Smooth muscle cell of bladder (primary cell): ENCODE measurements at places on chromosomes 12 and 14. TPM values are rescaled to one million over a fixed set of nuclear protein-coding genes. Genes with fewer than 3 reads are reported as not detected.

Gene RNF41
- total RNA-seq = 165 and 169 TPM in 2 replicates

Gene CD4
- 0.28 and 0.43 TPM in 2 replicates for total RNA-seq

Gene TSPAN9
- 22.0 and 23.3 TPM in 2 replicates for total RNA-seq

Gene KERA
- not detected in 2 replicates for total RNA-seq

Gene TSPAN8
- total RNA-seq = 0.43 and 4.0 TPM in 2 replicates

Gene DEPDC4
- total RNA-seq = 0.55 and 0.71 TPM in 2 replicates

Gene FAM181A
- not detected in 2 replicates for total RNA-seq

Gene ATL1
- total RNA-seq = 3.0 and 7.0 TPM in 2 replicates

Gene SOX5
- total RNA-seq = 6.1 and 8.0 TPM in 2 replicates

Gene DCD
- total RNA-seq = not detected in 2 replicates

Gene TBX5
- 1.3 and 1.6 TPM in 2 replicates for total RNA-seq

Gene AJUBA
- 31.0 and 47.3 TPM in 2 replicates for total RNA-seq

Gene ARHGAP9
- 0.09 and 0.28 TPM in 2 replicates for total RNA-seq

Gene C1QL4
- under 0.01 TPM in 1 of 2 replicates, not detected in the other for total RNA-seq

Gene BAG5
- 25.2 and 30.4 TPM in 2 replicates for total RNA-seq

Gene KLRC4
- not detected in 2 replicates for total RNA-seq

Gene MLEC
- total RNA-seq = 120 and 153 TPM in 2 replicates

Gene RAD51AP1
- total RNA-seq = 1.3 and 1.7 TPM in 2 replicates

Gene SLC7A7
- total RNA-seq = 4.1 and 6.1 TPM in 2 replicates

Gene TOMM20L
- total RNA-seq = not detected in 2 replicates

Gene TBC1D30
- total RNA-seq = 0.18 and 0.28 TPM in 2 replicates

Gene KCNA5
- not detected in 2 replicates for total RNA-seq

Gene GRIP1
- total RNA-seq = under 0.01 and 0.65 TPM in 2 replicates
